ENCODE measurements at places on chromosomes 4 and X.

DNA sequence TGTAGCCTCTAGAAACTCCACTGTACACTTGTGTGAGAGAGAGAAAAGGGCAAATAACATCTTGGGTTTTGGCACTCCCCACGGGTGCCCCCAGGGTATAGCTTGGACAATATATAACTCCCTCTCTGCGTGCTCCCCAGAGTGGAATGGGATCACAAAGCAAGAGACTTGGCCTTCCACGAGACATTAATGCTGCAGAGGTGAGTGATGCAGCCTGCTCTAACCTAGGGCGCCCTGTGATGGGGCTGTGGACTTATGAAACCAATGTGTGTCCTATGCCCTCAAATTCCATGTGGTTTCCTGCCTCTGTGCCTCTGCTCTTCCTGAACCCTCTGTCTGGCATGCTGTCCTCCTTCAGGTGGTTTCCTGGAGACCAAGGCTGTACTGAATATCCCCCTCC, 22.0 kb upstream of the FAM9C start:
- DNase-seq, result no peak

- no peak for DNase-seq
These were observed 255.4 kb downstream of the PRDM5 start for GRCh38 chr4:120667102-120667501.

DNA sequence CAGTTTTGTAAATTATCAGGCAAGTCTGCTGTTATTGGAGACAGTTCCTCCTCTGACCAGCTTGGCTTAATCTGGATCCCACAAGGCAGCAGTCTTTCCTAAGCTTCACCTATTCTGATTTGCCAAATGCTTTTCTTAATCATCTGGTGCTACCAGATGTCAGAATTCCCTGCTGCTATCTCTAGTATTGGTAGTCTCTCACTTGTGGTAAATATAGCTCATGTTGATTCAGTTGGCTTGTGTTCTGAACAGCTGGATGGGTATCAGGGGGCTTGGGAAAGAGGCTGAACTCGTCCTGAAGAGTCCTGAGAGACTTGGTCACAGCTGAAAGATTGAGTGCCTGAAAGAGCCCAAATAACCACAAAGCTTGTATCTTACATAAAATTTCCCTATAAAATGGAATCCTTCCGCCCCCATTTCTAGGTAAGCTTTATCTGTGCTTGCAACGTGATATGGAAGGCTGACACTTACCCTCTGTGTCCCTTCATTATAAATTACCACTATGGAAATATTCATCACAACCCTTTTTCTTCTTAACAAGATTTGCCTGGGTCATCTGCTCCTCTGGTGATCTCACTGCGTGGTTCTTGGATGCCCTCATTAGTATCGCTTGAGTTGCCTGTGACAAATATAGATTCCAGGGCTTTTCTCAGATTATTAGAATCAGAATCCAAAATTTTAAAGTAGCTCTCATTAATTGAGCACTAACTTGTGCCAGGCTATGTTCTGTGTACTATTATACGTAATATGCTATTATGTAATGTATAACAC, 104.1 kb upstream of the GPRIN3 start:
- no peak for DNase-seq

DNA sequence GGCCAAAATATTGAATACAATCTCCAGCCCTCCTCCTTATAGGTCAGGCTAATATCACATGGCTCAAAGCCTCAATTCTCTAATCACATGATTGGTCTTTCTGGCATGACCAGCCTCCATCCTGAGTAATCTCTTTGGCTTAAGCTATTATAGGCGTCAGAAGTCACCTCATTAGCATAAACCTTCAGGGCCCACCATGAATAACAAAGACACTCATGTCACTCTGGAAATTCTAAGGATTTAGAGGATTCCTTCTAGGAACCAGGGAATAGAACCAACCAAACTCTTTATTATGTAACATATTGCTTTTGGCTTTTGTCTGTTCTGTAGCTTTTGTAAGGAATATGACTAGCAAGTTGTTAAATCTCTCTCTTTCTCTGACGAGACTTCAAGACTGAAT, 109.2 kb upstream of the IGFBP7 start:
- no peak for DNase-seq

- DNase-seq, result no peak
These were observed 31.1 kb downstream of the TACC3 start for GRCh38 chr4:1752284-1753041.

DNA sequence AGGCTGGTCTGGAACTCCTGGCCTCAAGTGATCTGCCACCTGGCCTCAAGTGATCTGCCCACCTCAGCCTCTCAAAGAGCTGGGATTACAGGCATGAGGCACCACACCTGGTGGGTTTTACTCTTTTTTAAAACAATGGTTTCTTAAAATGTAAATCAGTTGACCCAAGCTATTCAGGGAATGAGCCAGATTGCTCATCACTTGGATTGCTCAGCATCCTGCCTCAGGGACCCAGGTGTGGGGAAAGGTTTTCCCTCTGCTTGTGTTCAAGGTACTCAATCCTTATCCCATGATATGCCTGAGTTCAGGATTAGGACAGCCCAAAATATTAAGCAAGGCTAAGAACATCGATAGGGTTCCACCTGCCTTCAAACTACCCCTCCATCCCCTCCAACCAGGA, 67.4 kb downstream of the CHRNA9 start:
- no peak for DNase-seq

DNA sequence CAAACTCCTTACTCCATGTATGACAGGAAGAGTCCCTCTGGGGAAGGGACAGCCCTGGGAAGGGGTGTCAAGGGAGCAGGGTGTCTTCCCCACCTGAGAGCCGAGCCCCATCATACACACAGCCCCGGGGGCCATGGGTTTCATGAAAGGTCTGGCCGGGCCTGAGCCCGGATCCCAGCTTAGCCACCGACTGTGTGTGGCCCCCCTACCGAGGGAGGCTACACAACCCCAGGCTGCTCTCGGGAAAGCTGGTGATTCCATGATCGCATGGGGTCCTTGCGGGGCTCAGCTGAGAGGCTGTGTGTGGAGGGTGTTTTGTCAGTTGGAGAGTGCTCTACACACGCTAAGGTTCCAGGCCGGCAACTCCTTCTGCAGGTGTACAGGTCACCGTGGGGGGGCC, 55.6 kb downstream of the SORCS2 start:
- no peak for DNase-seq

DNA sequence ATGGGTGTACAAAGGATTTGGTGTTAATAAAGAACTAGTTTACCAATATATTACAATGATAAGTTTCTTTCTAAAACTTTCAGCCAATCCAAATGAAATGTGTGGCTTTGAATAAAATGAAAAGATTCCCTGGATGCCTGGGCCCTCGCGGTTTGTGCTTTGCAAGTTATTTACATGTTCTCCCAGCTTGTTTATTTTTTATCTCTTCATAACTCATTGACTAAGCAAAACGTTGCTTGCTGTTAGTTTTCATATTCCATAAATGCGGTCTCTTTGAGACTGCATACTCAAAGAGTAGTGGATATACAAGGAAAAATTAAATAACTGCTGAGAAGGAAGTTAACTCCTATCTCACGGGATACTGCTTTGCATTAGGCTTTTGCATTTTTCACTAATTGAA, 26.0 kb downstream of the FHDC1 start:
- no peak for DNase-seq

GRCh38 chr4:67685532-67685859, 15.5 kb downstream of the UBA6 start:
- DNase-seq, result no peak

Data from GM04503 (cell line).